ENCODE measurements at places on chromosomes 1 and 21.

DNA sequence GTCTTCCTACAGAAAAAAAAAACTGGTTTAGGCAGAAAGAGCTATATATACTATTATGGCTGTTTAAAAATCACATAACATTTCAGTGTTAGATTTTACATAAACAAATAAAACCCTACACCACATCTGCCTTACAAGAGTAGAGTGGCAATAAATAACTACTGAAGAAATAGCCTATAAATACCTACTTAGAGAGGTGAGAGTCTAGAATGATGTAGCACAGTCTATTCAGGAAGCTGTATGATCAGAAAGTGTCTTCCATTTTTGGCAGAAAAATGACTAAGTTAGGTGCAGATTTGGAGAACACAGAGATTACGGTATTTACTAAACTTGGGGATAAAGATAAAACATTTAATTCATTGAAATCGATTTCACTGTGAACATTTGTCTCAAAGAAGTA, 75.5 kb downstream of the VAV3 start:
- no peak for DNase-seq

DNA sequence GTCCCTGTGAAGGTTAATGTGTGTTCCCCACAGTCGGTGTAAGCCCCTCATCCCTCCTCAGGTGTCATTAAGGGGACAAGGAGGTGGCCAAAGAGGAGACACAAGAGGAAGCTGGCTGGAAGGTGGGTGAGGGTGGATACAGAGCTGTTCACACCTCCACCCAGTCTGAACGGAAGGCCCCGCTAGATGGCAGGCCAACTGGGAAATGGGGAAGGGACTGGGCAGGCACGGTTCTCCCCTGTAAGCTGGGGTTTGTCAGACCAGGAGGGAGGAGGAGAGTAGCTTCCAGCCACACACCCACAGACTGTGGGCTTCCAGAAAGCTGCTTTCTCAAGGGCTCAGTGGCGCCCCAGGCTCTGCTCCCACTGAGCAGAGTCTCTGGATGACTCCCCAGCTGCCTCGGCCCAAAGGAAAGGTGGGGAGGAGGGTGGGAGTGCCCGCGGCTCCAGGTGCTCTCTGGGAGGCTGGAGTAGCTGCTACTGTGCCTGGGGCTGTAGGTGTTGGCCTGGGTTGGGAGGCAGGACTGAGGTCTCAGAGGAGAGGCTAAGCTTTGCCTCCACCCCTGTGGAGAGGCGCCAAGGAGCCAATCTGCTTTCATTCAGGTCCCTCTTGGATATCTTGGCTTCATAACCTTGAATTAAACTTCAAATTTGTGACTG, 41.2 kb downstream of the PCP4 start:
- DNase-seq: no peak

- no peak for DNase-seq
Measured at GRCh38 chr21:27406300-27407009, 439.6 kb upstream of the ADAMTS5 start.

GRCh38 chr1:178933709-178934490, 63.0 kb upstream of the ANGPTL1 start:
- no peak for DNase-seq

- DNase-seq: peak; percentile 53
Measured at GRCh38 chr21:43921979-43922945, 57.2 kb downstream of the AGPAT3 start.

DNA sequence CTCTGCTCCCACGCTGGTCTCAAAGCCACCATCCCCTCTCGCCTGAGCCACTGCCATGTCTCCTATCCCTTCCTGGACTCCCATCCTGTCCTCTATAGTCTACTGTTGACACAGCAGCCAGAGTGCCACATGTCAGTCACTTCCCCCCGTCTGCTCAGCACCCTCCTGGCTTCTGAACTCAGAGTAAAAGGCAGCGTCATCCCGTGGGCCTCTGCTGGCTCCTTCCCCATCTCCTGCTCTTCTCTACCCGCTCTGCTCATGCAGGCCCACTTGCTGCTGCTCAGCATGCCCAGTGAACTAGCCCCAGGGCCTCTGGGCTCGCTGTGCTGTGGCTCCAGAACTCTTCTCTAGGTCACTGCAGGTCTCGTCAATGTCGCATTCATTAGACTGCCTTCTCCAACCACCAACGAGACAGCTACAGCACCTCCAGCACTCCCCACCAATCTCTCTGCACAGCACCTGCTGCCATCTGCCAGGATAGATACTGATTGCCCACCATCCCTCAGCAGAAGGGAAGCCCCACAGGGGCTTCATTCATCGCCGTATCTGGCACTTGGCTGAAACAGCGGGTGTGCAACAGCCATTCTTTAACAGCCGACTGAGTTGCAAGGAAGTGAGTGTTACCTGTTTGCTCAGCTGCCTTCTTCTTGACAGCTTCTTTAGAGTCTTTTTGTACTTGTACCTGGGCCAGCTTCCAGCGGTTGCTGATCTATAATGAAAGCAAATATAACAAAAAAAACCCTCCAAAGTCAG, 11.8 kb upstream of the SRM start:
- no peak for DNase-seq

DNA sequence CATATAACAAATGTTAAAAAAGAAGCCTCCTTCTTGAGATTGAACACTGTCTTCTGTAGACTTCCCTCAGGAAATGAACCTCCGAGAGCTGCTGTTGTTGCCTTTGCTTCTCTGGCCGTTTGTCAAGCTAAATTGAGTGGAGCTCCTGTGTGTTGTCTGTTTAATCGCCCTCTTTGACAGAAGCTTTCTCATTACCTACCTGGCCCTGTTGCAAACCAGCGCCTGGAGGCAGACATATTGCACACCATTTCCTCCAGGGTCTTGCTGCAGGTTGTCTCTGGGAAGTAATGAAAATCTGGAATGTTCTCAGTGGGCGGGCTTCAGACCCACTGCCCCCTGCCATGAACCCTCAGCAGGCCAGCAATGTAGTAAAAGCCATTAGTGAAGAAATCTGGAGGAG, 83.3 kb downstream of the GABPA start:
- no peak for DNase-seq

- no peak for DNase-seq
Measured at GRCh38 chr1:70893381-70893780, 154.2 kb downstream of the PTGER3 start.

DNA sequence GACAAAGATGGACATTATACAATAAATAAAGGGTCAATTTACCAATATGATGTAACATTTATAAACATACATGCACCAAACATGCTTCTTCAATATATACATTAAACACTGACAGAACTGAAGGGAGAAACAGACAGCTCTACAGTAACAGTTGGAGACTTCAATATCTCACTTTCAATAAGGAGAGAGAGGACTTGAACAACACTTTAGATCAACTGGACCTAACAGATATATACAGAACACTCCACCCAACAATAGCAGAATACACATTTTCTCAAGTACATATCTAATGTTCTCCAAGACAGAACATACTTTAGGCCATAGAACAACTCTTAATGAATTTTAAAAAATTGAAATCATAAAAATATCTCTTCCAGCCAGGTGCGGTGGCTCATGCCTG, 50.6 kb upstream of the TTC39A start:
- no peak for DNase-seq

DNA sequence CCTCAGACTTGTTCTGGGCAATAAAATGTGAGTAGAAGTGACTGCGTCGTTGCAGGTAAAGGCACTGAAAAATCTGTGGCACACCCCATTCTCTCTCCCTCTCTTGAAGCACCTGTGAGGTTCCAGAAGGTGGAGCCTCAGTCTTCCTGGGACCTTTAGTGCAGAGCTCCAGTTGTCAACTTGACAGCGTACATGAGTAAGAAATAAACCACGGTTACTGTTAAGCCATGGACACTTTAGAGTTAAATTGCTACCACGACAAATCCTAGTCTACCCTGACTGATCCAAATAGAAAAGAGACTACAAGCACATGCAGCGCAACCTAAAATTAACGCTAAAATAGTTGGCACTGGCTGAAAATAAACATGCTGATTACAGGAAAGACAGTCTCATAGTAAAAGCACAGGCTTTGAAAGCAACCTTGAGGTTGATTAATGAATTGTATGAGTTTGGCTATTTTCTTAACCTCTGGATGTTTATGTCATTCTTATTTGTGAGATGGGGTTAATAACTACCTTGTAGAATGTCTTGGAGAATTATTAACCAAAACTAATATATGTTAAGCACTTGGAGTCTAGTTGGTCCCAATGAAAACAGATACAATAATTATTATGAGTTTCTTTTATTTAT, 93.0 kb upstream of the PLPPR4 start:
- DNase-seq: no peak

GRCh38 chr1:39272798-39273469, 68.4 kb downstream of the MACF1 start:
- DNase-seq: no peak

DNA sequence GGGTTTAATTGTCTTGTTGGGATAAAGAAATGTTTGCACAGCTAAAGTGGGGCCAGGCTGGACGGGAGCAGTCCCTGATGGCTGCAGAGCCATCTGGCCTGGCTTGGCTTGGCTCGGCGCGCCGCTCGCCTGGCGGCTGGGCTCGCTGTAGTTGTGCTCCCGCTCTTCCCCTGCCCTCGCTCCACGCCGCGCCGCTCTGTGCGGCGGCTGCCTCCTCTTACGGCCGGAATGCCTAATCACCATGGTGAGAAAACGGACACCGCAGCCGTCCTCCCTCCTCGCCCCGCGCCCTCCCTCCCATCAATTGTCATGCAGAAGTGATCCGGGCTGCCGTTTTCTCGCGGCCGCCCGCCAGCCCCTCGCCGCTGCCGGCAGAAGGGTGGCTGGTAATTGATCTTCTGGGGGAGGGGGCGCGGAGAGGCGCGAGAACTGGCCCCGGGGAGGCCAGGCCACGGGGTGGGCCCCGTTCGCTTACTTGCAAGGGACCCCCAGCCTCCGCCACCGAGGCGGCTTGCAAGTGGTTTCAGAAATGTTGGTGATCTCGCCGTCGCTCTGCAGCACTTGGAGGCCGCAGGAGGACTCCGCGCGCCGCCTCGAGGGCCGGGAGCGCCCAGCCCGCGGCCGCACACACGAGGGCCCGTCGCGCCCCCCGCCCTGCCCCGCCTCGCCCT, 12.4 kb downstream of the RNF220 start:
- no peak for DNase-seq

- no peak for DNase-seq
Measured at GRCh38 chr1:73475316-73475870, 722.6 kb downstream of the LRRIQ3 start.

DNA sequence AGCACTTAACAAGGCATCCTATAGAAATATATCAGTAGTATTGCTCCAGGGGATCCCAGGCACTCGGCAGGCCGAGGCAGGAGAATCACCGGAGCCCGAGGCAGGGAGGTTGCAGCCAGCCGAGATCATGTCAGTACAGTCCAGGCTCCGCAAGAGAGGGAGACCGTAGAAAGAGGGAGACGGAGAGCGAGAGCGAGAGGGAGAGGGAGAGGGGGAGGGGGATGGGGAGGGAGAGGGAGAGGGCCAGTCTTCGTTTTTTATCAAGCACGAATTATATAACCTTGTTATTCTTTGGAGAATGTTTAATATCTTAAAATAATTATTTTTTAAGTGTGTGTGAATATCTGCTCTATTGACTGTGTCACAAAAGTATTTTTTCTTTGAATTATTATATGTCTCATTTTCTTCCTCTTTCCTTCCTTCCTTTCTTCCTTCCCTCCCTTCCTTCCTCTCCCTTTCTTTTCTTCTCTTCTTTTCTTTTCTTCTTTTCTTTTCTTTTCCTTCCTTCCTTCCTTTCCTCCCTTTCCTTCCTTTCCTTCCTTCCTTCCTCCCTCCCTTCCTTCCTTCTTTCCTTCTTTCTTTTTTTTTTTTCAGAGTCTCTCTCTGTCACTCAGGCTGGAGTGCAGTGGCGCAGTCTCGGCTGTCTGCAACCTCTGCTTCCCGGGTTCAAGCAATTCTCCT, 233.7 kb downstream of the SRGAP2C start:
- no peak for DNase-seq

DNA sequence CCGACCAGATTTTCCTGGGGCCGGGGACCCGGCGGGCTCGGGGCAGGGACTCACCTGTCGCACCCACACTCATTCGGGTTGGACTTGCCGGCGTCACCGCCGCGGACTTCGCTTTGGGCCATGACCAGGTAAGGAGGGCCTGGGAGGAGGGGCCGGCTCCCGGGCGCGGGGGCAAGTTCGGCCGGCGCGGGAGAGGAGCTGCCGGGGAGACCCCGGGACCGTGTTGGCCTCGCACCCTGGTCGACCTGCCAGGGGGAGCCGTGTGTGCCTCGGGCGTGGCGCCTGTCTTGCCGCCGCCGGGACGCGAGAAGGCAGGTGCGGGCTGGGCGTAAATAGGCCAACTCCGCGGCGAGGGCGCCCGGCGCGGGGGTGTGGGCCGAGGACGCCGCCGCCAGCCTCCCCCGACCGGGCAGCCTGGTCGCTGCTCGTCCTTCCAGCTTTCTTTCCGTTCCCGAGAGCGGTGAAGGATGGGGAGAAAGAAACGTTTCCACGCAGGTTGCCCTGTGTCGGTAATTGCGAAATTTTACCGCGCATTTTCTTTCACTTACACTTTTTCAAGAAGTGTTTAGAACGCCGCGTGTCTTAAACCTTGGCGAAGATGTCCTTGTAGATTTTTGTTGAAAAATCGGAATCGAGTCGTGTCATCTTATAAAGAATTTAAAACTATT, 558 bp downstream of the USP1 start:
- DNase-seq: no peak

DNA sequence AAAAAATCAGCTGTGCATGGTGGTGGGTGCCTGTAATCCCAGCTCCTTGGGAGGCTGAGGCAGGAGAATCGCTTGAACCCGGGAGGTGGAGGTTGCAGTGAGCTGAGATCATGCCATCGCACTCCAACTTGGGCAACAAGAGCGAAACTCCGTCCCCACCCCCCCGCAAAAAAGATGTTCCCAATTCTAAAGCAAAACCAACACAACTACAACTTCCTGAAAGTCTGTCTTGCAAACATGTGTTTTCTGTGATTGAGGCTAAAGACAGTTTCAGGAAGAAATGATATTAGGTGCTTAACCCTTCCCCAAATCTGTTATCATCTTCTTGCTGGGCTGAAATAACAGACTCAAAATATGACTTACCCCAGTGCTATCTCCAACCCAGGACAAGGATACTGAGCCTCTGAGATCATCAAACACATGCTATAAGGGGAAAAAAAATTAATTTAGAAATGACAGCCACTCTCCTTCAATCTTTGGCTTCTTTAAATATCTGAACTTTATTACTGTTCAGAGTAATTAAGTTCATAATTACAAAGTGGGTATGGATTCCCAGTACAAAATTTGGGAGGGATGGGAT, 28.5 kb downstream of the SORT1 start:
- DNase-seq: no peak

DNA sequence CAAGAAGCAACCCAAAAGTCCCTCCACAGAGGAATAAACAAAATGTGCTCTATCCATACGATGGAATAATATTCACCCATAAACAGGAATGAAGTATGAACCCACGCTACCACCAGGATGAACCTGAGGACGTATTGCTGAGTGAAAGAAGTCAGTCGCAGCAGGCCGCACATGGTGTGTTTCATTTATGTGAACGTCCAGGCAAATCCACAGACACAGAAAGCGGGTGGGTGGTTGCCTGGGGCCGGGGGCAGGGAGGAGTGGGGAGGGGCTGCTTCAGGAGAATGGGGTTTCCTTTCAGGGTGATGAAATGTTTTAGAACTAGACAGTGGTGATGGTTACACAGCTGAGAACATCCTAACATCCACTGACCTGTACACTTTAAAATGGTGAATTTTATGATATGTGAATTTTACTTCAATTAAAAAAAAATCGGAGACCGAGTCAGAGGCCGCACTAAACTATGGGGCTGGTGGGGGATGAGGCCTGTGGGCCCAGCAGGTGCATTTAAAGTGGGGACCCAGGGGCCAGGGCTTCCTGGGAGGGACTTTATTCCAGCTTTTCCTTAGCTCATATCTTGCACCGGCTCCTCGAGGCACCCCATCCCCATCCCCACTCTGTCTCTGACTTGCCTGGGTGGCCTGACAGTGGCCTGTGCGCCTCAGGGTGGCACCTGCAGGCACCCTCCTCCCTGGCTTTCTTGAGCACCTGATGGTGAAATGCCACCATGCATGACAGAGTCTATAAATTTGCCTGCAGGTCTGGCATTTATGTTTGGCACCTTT, 392.6 kb upstream of the VAMP3 start:
- DNase-seq: no peak
